ENCODE measurements at places on chromosomes 3 and 15.

GRCh38 chr15:39852250-39852649 is 67.8 kb downstream of the GPR176 start:
- DNase-seq = no peak

GRCh38 chr3:71543371-71544016 is 40.0 kb downstream of the FOXP1 start:
- no peak for DNase-seq

GRCh38 chr15:83474578-83474977 is 27.4 kb downstream of the SH3GL3 start:
- DNase-seq = no peak

DNA sequence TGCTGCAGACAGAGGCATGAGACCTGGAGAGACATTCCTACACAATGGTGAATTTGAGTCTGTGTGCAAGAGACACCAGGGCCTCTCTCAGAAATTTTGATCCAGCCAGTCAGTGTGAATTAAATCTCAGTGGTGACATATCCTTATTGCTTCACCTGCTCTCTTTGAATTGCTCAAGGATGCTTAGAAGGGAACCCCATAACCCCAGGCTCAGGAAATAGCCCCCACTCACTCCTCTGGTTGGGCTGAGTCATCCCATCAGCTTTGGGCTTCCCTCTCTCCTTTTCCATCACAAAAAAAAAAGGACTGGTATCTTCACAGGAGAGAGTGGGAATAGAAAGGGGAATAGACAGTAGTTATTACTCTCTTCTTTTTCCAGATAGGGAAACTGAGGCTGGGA is 33.0 kb upstream of the LARS2 start:
- DNase-seq = no peak

DNA sequence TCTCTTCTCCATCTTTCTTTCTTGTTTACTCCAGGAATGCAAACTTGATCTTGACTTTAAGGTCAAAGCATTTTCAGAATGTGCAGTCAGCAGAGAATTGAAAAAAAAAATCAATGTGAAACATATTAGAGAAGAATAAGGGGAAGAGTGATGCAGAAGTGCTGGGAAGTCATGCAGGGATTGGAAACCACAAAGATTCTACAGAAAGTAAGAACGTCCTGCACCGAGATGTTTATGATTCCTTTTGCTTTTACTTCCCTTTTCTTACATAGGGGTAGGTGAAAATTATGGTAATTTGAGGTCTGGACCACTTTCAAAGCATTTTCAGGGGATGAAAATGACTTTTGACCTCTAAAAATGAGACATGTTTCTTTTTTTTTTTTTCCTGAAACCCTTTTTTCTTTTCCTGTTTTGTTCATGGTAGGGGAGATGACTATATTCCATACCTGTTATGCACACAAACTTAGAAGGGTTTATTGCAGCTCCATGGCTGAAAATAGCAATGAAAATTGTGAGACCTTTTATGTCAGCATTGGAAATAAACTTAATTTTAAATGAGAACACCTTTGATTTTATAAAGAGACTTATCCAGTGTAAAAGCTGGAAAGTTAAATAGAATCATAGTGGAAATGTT is 623.5 kb upstream of the TBL1XR1 start:
- DNase-seq = no peak

GRCh38 chr3:40262331-40262730 is 47.2 kb upstream of the EIF1B start:
- DNase-seq = no peak

DNA sequence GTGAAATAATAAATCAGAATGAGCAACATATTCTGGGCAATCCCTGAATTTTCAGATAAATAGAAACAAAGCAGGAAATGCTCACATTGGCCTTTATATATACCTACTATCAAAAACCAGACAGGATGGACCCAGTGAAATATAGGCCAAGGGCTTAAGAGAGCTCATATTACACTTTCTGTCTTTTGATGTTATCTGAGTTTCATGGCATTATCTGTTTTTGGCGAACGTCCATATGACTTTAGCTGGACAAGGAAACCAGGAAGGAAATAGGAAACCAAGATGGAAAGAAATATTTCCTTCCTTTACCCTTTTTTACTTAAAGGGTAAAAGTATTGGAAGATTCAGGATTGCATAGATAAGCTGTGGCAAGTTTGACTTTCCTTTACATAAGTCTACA is 274.8 kb downstream of the THSD4 start:
- DNase-seq = no peak

- no peak for DNase-seq
Measured at GRCh38 chr3:14203521-14204079, 25.0 kb downstream of the LSM3 start.

DNA sequence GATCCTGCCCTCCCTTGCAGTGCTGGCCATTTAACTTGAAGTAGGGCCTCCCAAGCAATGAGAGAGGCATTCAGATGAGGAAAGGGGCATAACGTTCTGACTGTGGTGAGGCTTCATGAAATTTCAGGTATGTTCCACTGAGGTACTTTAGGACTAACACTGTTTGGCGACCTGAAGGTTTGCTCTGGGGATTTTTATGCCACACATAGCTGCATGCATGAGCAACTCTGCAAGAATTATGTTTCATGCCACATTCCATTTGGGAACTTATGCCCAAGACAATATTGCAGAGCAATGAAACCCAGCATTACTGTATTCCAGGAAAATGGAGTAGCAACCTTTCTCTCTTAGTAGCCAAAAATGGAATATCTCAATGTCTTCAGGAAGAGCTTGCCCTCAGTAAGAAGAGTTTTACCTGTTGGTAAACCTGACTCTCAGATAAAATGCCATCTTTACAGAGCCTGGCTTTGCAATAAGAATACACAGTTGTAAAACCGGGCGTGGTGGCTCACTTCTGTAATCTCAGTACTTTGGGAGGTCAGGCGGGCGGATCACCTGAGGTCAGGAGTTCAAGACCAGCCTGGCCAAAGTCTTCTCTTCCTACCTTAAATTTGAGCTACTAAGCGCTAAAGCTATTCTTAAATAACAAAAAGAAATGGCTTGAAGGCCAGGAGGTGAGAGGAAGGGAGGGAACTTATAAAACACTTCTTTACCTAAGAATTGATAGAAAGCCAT is 16.7 kb upstream of the TBL1XR1 start:
- DNase-seq = no peak

DNA sequence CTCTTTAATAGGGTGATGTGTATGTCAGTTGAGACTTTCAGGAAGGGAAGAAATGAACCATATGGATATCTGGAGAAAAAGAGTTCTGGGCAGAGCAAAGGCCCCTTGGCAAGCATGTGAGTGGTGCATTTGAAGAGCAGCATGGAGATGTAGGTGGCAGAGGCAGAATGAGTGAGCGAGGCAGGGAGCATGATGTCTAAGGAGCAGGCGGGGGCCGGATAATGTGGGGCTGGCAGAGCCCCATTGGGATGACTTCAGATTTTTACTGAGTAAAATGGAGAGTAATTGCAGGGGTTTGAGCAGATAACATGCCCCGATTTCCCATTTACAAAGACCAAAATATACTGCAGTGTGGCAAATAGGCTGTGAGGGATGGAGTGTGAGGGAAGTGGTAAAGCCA is 52.9 kb upstream of the PLCL2 start:
- no peak for DNase-seq

GRCh38 chr3:186181901-186182300 is 73.0 kb upstream of the ETV5 start:
- no peak for DNase-seq

GRCh38 chr3:15876669-15877068 is 78.9 kb upstream of the ANKRD28 start:
- DNase-seq = no peak

GRCh38 chr15:26967719-26968269 is 3.2 kb upstream of the GABRG3 start:
- no peak for DNase-seq

- DNase-seq = no peak
Measured at GRCh38 chr3:157572559-157573270, 69.5 kb upstream of the VEPH1 start.

GRCh38 chr3:97967966-97968365 is 4.3 kb downstream of the RIOX2 start:
- no peak for DNase-seq

GRCh38 chr15:61051569-61052031 is 177.5 kb downstream of the RORA start:
- DNase-seq = no peak

GRCh38 chr3:172680684-172681083 is 30.2 kb downstream of the NCEH1 start:
- DNase-seq = no peak

DNA sequence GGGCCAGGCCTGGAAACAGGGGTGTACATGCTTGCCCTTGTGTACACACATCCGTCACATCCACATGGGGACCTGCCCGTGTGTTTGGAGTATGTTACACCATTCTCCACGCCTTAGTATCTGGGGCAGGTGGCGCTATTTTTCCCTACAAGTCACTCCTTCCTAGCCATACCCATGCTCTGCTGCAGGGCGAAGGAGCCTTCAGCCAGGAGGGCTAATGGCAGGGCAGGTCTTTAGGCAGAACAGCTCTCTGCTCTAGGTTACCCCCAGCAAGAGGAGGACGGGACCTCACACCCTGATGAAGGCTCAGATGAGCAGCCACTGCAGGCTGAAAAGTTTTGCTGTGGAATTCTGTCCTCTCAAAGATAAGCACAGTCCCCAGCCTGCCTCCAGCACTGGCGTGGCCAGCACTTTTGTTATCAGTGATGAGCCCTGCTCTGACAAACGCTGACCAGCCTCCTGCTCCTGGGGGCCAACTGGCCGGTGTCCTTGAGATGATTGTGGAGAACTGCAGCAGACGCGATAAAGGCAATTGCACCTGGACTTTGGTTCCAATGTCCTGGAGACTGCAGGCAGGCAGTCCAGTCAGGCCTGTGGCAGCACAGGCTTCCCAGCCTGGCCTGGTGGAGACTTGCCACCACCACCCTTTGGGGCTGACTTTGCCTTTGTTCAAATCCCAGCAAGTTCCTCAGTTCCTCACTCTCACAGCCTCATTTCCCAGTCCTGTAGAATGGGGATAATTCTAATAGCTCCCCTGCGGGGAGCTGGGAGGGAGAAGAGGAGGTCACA is 19.8 kb upstream of the PIGZ start:
- no peak for DNase-seq

GRCh38 chr3:170908235-170909116 is at the start of gene EIF5A2:
EIF5A2 (minus strand) TSS chr3:170908637; CDS start chr3:170907806, 831 bp downstream.
- peak; percentile 90 for DNase-seq

DNA sequence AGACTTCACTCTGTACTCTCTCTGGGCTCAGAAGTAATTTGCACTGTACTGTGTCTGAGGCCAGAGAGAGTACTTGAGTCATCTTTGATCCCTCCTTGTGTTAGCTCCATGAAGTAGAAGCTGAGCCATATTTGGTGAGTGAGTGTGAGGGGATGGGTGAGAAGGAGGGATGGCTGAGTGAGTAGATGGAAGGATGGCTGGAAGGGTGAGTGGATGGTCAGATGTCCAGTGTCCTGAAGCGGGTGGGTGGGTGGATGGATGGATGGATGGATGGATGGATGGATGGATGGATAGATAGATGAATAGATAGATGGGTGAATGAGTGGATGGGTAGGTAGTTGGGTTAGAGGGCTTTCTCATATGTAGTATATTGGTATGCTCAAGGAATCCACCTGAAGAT is 39.3 kb downstream of the FGD5 start:
- DNase-seq = no peak

- DNase-seq = no peak
Measured at GRCh38 chr3:110710156-110710555, 361.5 kb upstream of the NECTIN3 start.

- no peak for DNase-seq
Measured at GRCh38 chr3:67294341-67294740, 296.2 kb downstream of the KBTBD8 start.

- DNase-seq = no peak
Measured at GRCh38 chr15:100547961-100548360, 19.2 kb upstream of the CERS3 start.

- DNase-seq = no peak
Measured at GRCh38 chr3:43255662-43256061, 30.7 kb upstream of the SNRK start.

GRCh38 chr3:77102951-77103769 is 63.3 kb downstream of the ROBO2 start:
- DNase-seq = no peak

GRCh38 chr3:12194669-12195161 is 36.0 kb upstream of the TIMP4 start:
- DNase-seq = no peak

DNA sequence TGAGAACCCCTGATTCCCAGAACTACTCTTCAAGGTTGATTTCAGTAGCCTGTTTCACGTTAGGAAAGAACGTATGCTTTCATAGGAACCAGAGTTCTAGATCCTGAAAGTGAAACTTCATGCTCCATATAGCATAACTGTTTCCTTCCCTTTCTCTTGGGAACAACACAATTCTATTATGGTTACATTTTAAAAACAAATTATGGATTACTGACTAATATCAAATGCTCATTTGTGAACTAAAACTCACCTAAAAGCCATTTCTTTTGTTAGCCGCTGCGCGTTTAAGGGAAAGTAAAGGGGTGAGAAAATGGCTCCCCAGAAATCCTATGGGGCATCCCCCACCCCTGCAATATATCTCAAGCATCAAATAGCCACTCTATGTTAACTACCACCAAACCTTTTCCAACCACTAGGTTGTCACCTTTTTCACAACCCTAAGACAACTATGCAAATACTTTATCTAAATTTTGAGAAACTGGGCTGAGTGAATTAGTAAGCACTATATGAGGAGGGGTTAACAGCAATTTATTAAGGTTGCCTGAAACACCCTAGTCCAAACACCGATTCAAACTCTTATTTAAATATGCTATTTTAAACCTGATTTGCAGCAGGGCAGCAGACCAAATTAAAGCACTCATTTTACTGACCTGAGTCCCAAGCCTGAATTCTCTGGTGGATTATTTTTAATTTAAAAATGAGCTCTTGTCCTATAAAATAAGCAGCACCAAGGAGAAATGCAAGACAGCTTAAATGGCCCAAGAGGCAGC is 2.4 kb downstream of the SIAH2 start:
- DNase-seq = no peak

- DNase-seq = no peak
Measured at GRCh38 chr3:25156626-25157025, 271.4 kb upstream of the RARB start.

GRCh38 chr3:30399394-30400181 is 206.8 kb upstream of the TGFBR2 start:
- no peak for DNase-seq

DNA sequence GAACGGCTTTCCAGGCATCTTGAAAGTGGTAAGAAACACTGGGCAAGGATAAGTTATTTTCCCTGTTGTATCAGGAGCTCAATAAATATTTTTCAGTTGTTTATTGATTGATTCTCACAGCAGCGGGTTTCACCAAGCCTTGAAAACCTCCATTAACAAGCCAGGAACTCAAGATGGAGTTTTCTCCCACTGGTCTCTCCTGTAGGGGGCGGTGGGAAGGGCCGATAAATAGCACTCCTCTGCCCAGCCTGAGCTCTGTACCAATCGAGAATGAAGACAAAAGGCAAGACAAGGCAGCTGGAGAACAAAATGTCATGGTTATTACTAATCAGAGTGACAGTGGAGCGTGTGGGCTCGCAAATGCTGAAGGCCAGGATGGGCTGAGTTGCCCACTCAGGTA is 7.4 kb downstream of the HRH1 start:
- DNase-seq = no peak

All from activated CD8-positive, alpha-beta memory T cell treated with anti-CD3 and anti-CD28 coated beads for 1 hour (primary cell).